ENCODE measurements at places on chromosomes 16 and 17.

- DNase-seq = no peak
Measured at GRCh38 chr17:77143306-77143705, 2.5 kb downstream of the SEC14L1 start.

DNA sequence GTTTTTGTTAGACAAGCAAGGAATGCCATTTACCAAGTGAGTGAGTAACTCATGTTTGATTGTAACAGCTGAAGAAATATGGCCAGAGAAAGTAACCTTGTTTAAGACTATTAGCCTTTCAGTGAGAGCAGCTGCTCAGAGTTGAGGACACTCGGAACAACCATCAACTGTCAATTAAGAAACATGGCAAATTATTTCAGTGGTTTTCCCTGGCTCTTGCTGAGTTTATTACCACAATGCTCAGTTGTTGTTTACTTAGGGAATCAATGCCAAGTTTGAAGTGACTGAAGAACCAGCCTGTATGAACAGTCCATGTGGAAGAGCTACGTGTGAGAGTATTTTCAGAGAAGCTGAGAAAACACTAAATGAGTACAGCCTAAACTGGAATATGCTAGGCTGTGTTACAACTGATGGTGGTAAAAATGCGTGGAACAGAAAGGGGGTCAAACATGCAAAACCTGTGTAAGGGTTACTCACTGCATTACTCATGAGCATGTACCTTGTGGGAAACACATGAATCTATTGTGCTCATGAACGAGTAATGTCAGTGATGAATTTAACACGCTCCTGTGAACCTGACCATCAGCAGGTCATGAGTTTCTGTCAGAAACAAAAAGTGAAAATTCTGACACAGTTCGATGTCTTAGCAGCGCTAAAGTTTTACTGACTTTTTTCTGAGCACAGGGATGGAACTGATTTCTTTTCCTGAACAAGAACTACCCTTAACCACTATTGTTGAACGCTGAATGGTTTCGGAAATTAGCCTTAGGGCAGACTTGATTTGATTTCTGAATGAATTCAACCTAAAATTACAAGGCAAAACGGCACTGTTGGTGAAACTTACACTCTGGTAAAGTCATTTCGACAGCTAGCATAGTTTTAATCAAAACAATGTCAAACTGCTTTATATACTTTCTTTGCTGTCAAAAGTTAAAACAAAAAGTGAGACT lies 33.5 kb downstream of the GNA13 start:
- no peak for DNase-seq

- DNase-seq = no peak
Measured at GRCh38 chr17:21008160-21008915, 34.5 kb downstream of the USP22 start.

DNA sequence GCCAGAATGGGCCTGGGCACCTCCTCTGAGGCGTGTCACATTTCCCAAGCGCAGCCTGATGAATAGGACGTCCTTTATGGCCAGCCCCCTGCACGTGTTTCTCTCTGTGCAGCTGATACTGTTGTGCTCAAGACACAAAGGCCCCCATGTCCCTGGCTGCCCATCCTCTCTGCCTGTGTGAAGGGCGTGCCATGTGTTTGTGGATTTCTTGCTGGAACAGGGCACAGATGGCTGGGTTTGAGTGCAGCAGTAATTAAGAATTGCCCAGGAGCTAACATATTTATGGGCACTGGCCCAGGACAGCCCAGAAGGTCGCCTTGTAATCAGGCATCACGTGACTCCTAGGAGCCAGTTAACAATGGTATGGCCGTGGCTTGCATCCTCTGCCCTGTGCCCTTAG lies 181.1 kb downstream of the CCDC182 start:
- DNase-seq = no peak

- DNase-seq = no peak
Measured at GRCh38 chr16:89409161-89409711, 81.1 kb downstream of the ANKRD11 start.

- DNase-seq = no peak
Measured at GRCh38 chr17:16938496-16939207, 33.3 kb downstream of the TNFRSF13B start.

GRCh38 chr16:47204736-47205504 lies 61.2 kb upstream of the NETO2 start:
- no peak for DNase-seq

DNA sequence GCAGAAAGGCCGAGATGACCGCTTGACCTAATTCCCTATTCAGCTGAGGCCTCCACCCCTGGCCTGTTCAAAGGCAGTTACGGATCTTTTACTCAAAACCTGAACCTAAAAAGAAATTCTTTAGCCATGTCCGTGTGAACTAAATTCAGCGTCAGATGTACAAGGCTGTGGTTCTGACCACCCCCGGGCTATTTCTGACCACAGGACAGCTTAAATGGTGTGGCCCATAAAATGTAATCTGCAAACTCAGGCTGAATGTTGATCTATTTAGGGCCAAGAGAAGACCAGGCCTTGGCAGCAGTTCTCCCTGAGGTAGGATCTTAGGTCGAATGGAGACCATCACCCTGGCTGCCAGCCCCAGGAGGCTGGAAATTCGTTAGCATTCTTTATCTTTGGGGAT lies 485.5 kb downstream of the WWOX start:
- DNase-seq = no peak

- DNase-seq = no peak
Measured at GRCh38 chr17:15342460-15342859, 1.1 kb upstream of the TEKT3 start.

DNA sequence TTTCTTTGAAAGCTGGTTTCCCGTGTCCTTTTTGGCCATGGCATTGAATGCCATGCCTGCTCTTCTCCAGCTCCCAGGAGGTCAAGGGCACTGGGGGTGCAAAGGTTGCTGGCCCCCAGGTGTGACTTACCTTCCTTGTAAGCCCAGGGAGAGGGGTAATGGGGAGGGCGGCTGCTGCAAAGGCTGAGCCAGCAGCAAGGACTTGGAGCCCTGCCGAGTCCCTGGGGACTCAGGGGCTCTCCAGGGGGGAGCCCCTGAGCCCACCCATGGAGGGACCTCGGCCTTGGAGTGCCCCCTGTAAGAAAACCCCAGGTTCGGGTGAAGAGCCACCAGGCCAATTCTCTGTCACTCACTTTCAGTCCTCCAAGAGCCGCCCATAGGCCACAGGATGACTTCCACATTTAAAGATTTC lies 5.9 kb upstream of the CCL22 start:
- peak; percentile 9 for DNase-seq

- DNase-seq = no peak
Measured at GRCh38 chr17:67376415-67376736, 705 bp upstream of the PITPNC1 start.

GRCh38 chr16:67311607-67312488 lies 14.7 kb downstream of the KCTD19 start:
- no peak for DNase-seq

DNA sequence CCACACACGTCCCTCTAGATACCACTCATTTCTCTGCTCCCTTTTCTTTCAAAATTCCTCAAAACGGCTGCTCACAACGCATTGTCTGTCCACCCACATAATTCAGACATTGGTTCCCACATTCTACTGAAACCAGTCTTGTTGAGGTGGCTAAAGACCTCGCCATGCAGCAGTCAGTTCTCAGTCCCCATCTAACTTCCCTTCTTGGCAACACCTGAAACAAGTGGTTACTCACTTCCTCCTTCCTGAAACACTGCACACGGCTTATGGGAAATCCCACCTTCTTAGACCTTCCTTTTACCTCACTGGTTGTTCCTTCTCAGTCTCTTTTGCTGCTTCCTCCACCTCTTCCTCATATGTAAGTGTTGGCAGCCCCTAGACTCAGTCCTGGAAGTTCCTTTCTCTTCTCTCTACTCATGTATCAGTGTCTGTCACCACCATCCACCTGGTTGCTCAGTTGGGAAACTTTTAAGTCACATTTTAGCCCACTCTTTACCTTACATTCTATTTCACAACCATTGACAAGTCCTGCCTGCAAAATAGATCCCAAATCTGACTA lies 277.1 kb downstream of the CEP112 start:
- no peak for DNase-seq

DNA sequence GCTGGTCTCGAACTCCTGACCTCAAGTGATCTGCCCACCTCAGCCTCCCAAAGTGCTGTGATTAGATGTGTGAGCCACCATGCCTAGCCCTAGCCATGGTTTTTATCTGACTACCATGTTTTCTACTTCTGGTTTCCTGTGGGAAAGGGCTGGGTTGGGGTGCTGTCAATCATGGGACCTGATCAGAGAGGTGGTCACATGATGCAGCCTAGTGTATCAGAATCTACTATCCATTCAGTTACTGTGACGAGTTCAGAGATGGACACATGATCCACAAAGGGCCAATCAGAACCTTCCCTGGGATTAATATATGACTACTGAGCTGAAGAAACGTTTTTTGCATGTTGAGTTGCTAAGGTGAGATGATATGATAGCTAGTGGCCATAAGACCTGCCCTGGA lies 59.1 kb downstream of the ABCC6 start:
- DNase-seq = no peak

- no peak for DNase-seq
Measured at GRCh38 chr17:72510351-72511016, 389.7 kb downstream of the SOX9 start.

DNA sequence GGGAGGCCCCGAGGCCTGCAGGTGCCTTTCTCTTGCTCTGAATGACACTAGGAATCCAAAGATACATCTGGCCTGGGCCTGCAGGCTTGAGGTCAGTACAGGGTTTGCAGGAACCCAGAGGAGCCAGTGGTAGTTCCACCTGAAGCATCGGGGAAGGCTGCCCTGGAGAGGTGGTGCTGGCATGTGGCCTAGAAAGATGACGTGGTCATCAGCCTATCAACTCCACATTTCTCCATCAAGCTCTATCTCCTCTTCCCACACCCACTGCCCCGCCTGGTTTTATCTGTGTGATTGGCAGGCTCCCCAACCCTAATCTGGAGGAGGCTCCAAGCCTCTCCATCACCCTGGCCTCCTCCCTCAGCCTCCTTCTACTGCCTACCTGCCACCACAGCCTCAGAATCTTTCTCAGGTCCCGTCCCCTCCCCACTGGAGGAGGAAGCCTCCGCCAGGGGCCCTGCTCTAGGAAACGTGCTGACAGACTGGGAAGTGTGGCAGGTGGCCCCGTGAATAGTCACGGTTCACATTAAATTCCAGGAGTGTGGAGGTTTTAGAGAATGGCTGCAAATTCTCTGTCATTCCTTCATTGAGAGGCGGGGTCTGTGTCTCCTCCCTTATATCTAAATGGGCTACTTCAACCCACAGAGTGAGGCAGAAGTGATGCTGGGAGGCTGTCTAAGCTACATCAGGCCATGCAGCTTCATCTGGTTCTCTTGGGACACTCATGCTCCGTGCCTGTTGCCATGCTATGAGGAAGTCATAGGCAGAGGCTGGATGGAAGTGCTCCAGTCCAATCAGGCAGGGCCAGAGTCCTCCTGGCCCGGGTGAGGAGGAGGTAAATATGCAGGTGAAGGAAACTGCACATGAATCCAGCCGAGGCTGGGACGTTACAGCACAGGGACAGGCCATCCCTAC lies 11.4 kb upstream of the MAP2K3 start:
- DNase-seq = no peak

- no peak for DNase-seq
Measured at GRCh38 chr17:72005332-72006163, 115.3 kb upstream of the SOX9 start.

DNA sequence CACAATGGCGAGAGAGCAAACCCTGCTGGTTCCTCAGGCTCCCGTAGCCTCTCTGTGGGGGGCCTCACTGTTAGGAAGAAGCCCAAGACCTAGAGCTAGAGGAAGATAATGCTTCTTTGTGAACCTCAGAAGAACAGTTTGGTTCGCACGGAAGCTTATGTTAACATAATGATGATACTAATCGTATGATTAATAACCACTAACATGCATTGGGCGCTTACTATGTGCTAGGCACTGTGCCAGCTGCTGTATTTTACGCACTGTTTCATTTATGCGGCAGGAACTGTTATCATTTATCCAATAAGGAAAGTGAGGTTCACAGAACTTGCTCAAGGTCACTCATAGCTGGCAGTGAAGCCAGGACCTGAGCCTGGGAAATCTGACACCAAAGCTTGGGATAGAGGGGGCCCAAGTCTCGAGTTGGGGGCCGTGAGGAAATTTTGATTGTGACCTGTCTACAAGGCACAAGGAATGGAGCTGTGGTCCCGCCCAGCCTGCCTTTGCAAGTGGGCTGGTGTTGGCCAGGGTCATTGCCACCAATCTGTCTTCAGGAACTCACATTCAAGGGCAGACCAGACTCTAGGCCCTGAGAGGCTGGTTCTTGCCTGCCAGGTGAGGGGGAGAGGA lies 6.8 kb downstream of the PRCD start:
- no peak for DNase-seq

DNA sequence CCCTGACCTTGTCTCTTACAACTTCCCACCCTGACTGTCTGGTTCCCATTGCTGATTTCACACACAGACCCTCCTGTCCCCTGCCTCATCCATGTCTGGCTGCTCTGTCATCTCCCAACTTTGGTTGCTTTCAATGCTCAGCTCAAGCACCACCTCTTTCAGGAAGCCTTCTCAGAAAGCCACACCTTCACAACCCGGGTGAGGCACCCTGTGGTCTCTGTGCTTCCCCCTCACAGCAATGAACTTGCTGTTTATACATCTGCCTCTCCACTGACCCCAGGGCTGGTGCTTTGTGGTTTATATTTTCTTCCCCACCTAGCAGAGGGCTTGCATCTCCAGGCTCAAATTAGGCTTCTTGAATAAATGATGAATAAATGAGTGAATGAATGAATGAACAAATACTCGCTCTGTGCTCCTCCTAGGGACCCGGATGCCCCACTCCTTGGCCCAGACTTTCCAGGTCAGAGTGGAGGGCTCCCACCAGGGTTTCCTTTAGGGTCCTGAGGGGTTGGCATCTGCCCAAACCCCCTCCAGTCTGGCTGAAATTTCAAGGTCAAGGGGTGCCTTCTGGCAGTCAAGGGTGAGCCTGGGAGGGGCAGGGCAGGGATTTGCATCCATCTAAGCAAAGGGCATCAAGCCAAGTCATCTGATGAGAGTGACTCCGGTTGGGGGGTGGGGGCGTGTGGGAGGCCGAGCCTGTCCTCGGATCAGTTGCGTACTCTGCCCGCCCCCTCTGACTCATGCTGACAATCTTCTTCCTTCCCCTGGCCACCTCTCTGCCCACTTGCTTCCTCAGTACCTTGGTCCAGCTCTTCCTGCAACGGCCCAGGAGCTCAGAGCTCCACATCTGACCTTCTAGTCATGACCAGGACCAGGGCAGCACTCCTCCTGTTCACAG lies at the start of gene ITGAX:
Gene ITGAX, plus strand, starts transcription at position 783 of the 898 bp plus-strand sequence. Its CDS starts 79 bp downstream, at position 862.
- peak; percentile 77 for DNase-seq

GRCh38 chr17:21098934-21099689 lies 27.7 kb upstream of the DHRS7B start:
- DNase-seq = no peak
